Stimulated activated CD4-positive, alpha-beta T cell treated with anti-CD3 and anti-CD28 coated beads, TNF-alpha, amount 100 ng/mL, for 48 hours (primary cell): ENCODE measurements at places on chromosomes 4 and X.

GRCh38 chr4:140240237-140240636, 86.3 kb upstream of the MAML3 start:
- no peak for DNase-seq

GRCh38 chrX:153533091-153533490, 15.6 kb downstream of the ATP2B3 start:
- no peak for DNase-seq

- no peak for DNase-seq
Observed at GRCh38 chr4:94298725-94299252, 43.8 kb downstream of the HPGDS start.

- DNase-seq: no peak
Observed at GRCh38 chrX:107562482-107562881, 65.8 kb upstream of the PRPS1 start.

DNA sequence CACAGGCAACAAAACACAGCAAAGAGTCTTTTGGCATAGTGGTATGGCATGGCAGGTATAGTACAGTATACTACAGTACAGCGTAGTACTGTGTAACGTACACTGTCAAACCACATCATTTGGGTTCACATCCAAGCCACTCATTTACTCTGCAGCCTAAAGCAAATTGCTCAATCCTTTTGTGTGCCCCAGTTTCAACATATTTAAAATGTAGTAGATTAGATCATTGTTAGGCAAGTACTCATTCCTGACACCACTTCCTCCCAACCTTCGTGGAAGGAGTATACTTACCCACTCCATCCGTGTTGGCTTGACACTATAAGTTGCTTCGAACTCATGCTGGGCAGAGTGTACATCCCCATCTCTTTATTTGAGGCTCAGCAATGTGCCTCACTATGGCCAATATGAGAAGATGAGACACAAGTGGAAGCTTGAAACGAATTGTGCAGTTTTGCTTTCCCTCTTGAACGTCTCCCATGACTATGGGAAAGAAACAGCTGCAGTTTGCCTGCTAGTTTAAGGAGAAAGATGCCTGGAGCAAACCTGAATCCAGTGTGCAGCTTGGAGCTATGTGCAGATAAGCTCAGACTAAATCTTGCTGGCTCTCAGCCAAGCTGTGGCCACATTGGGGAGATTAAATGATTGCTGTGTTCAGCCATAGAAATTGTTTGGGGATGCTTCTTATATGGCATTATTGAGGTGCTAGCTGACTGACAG, 85.7 kb upstream of the TBL1X start:
- DNase-seq: no peak

DNA sequence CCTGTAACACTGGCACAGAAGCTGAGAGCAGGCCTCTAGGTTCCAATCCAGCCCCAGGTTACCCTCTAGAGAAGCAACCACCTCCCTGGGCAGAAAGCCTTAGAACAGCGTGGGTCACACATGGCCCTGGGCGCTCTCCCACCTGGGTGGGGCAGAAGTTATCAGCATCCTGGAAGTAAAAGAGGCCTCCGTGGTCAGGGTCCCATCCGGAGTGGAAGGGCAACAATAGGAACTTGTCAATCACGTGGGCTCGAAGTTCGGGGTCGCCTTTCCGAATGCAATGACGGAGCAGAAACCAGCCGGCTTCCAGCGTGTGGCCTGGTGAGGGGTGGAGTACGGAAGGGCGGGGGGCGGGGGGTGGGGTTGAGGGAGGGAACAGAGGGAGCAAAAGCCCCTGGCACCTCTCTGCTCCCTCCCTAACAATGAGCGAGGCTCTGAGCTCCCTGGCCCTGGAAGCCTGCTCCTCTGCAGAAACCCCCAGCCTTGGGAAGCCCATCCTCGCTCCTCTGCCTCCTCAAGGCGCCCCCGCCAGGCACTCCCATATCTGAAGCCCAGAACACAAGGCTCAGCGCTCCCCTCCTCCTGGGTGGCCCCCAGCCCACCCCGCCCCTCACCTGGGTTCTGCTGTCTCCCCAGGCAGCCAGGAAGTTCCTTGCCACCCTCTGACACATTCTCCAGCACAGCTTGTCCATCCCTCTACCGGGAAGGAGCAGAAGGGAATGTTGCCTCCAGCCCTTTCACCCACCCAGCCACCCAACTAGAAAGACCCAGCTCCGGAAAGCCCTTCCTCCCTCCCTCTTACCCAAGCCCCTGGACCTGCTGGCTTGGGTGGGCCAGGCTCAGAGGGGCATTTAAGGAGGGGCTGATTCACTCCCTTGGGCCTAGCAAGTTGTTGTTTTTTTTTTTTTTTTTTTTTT, 2.8 kb downstream of the RENBP start:
- no peak for DNase-seq

GRCh38 chrX:41518127-41518840, 71.1 kb downstream of the NYX start:
- DNase-seq: peak; percentile 3

- no peak for DNase-seq
Observed at GRCh38 chrX:28888416-28888815, 301.2 kb downstream of the IL1RAPL1 start.

DNA sequence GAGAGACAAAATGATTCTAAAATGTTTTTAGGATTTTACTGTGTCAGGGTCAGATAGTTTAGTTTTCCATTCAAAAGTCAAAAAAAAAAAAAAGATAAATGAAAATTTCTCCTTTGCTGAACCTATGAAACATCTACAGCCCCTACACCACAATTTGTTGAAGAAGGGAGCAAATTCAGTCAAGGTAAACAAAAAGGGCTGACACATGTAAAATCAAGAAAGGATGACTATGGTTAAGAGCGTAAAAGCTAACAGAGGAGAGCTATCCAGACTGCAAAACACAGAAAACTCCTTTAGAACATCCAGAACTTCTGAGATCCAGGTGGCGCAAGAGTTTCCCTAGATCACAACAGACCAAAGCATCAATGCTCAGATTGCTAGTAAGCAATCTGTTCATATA, 72.2 kb downstream of the RAB28 start:
- DNase-seq: no peak

DNA sequence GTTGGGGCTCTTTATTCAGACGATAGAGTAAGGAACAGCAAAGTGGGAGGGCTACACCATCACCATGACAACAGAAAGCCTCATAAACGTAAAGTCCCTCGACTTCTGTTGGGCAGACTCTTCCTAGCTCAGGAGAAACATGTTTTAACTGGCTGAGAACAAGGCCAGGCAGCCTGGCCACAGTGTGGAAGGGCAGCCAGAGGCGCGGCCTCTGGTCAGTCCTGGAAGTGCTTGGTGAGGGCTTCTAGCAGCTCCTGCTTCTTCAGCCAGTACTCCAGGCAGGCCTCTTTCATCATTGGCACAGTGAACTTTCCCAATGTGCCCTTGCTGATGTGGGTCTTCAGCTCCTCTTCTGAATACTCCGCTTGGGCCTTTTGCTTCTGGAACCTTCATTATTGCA, 690.9 kb downstream of the PCDH19 start:
- no peak for DNase-seq

DNA sequence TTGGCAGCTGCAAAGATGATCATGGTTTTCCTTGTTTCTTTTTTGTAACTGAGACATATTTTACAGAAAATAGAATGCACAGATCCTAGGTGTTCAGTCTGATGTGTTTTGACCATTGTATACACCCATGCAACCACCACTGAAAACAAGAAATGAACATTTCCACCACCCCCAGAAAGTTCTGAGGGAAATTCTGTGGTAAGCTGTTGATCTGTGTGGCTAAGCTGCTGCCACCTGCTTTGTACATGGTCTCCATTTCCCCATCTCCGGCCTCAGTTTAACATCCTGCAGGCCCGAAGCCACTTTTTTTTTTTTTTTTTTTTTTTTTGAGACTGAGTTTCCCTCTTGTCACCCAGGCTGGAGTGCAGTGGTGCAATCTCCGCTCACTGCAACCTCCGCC, 65.3 kb downstream of the NYX start:
- no peak for DNase-seq

- no peak for DNase-seq
Observed at GRCh38 chrX:19535476-19535875, 20.2 kb upstream of the MAP3K15 start.

- no peak for DNase-seq
Observed at GRCh38 chrX:3748052-3748559, 34.7 kb upstream of the PRKX start.

GRCh38 chrX:53440621-53441517, 6.7 kb upstream of the HSD17B10 start:
- no peak for DNase-seq

DNA sequence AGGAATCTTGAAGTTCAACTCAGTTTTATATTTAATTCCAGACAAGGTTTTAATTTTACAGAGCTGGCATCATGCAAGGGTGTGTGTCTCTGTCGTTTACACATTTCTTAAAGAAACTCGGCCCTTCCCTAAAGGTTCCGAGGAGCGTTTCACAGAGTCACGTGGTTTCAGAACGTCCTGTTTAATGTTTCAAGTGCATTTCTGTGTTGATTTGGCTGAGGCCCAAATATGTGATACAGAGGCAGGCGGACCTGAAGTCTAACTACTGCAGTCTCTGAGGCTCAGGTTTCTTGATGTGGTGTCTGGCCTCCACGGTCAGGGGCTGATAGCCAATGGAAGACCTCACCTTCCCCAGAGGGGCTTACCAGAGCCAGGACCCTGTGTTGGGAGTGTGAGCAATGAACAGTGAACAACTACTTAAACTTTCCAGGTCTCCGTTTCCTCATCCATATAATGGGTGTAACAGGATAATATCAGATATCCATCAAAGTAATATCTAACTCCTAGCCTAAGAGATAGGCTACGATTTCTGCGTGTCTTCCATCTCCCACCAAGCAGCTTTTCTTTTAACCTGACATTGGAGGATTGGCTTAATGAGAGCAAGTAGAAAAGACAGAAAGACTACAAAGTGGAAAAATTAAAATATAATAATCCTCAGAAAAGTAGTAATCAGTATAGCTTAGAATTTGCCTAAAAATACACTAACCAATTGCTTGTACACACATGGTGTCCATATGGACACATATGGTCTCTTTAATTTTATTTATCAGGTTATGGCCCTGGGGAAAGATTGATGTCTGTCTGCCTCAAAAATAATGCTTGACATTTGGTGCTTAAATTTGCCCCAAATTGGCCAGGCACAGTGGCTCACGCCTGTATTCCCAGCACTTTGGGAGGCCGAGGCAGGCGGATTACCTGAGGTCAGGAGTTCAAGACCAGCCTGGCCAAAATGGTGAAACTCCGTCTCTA, 50.0 kb upstream of the TRIM2 start:
- no peak for DNase-seq

DNA sequence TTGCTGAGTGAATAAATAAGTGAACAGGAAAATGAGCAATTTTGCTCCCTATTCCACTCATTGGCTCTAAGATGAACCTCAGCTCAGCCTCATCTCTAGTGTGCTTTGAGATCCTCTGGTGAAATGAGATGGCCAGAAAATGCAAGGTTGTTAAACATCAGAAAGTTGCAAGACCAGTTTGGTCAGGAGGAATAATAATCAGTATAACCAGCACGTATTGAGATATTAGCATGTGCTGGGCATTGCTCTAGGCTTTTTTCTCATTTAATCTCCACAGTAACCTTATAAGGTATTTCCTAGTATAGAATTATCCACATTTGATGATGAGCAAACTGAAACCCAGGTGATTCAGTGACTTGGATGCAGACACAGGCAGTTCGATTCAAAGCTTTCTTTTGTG, 110.5 kb upstream of the PAK3 start:
- DNase-seq: no peak
